SK-N-SH treated with all-trans-retinoic acid at 6 μM for 48 hours (cell line): ENCODE measurements at places on chromosomes 1 and 21.

DNA sequence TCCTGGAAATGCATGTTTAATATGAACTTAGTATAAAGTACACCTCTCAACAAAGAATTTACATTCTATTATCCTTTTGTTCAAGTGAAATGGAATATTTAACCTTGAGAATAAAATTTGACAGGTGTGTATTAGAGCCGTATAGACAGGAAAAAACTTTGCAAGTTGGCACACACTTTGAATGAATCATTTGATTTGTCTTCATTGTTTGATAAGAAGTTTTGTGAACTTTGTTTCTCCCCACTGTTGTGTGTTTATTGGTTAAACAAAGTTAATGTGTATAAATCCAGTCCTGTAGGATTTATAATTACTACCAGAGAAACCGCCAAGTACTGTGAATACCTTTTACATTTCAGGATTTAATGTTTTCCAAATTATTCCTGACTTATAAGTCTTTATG is 2.0 kb downstream of the SYDE2 start:
- no peak for ATAC-seq

DNA sequence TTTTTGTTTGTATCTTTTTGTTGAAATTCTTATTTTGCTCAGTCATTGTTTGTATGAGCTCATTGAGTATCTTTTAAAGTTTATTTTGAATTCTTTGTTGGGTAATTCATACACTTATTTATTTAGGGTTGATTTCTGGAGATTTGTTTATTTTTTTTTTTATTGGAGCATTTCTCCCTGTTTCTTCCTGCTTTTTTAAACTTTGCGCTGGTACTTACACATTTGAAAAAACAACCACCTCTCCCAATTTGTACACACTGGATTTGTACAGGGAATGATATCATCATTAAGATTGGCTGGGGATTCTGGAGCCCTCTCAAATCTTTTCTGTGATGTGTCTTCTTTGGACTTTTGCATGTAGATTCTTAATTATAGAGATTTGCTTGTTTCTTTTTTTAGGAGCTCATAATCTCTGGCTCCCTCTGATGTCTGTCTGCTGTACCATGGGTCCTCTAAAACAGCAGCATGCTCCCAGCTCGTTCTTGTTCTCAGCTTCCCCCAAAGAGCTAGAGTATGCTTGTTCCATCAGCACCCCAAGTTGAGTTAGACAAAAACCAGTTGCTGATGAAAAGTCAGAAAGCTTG is 310.7 kb downstream of the DUSP10 start:
- ATAC-seq = peak; percentile 78

DNA sequence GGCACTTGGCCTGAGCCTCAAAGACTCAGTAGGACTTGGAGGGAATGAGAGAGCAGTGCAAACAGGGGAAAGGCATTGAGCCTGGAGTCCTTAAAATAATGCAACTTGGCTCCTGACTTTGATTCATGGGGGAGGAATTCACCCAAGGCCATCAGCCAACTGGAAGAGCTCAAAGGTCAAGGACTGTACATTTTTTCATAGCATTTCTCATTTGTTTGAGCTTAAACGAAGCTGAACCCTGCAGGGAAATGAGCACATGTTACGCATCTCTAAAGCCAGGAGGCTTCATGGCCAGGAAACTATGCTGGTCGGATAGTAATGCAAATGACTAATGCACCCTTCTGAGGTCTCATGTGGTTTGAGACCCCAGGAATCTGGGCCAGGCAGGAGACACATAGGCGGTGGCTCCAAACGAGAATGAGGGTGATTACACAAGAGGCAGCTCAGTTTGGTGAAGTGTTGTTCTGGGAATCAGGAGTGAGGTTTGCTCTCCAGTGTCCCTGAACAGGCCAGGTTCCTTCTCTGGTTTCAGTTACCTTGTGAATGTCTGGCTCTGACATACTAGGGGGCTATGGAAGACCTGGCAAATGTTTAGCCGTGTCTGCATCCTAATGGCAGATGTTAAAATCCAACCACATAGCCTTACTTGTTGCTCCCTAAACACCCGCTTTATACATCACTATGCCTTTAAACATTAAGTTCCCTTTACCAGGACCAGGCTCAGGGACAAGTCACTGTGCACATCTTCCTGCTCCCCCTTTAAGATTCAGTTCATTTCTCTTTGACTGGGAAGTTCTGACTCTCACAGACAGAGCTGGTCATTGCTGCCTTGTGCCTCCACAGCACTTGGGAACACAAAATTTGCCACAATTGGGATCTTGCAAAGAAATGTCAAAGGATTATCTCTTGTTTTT is 503.9 kb upstream of the USP24 start:
- peak; percentile 92 for ATAC-seq

- no peak for ATAC-seq
Observed at GRCh38 chr1:14769486-14770274, 171.2 kb downstream of the KAZN start.

- ATAC-seq = no peak
Observed at GRCh38 chr1:189929501-189930099, 548.1 kb downstream of the BRINP3 start.

DNA sequence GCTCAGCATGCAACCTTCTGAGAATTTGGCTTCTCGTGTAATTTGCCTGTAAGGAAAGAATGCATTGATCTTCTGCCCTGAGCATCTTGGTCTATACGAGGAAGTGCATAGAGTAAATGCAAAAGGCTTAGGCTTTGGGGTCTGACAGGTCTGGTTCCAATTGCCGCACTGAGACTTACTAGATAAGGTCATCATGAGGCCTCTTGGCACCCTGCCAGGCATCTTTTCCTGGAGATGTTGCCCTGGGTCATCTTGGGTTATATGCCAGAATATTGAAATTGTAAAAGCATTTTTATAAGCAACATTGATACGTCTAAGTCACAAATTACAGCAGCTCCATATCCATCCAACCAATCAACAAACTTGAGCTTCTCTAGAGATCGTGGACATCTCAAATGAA is 108.8 kb upstream of the WARS2 start:
- no peak for ATAC-seq

DNA sequence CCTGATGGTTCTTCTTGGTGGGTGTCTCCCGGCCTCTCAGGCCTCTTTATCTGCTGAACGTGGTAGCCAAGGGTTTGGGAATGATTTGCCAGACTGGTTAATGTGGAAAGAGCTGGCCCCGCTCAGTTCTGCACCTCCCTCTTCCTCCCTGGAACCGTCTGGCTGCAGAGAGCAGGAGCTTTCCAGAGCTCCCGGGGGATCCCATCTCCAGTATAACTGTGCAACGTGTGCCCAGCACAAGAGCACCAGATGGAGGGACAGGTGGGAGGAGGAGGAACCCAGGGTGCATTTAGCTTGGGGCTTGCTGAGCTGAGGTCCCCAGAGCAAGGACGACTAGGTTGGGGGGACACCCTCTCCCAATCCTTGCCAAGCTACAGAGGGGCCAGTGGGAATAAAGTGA is 5.0 kb downstream of the TFF1 start:
- no peak for ATAC-seq

- peak; percentile 23; the same call in 1 of the 3 replicates for ATAC-seq
Observed at GRCh38 chr1:225691377-225691776, 38.5 kb upstream of the ENAH start.

DNA sequence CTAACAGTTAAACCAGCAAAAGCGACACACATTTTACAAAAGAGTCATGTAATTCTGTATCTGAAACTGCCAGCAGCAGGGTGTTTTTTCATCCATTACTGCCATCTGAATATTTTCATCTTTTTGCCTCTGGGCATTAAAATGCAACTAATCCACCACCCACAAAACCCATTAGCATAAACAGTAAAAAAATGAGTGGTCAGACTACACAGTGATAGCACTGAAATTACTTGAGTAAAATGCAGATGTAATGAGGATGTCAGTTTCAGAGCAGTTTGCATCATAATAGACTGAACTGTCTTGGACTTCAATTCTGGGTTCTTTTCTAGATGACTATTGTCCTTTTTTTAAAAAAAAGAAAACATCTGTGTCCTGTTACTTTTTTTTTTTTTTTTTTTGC is 132.3 kb downstream of the GABPA start:
- ATAC-seq = no peak

- ATAC-seq = no peak
Observed at GRCh38 chr1:207627496-207627895, 17.4 kb upstream of the CR1L start.

GRCh38 chr1:2414297-2414958 is 2.1 kb upstream of the PEX10 start:
- ATAC-seq = peak; percentile 63

GRCh38 chr21:36916718-36917117 is 49.8 kb downstream of the HLCS start:
- ATAC-seq = no peak

DNA sequence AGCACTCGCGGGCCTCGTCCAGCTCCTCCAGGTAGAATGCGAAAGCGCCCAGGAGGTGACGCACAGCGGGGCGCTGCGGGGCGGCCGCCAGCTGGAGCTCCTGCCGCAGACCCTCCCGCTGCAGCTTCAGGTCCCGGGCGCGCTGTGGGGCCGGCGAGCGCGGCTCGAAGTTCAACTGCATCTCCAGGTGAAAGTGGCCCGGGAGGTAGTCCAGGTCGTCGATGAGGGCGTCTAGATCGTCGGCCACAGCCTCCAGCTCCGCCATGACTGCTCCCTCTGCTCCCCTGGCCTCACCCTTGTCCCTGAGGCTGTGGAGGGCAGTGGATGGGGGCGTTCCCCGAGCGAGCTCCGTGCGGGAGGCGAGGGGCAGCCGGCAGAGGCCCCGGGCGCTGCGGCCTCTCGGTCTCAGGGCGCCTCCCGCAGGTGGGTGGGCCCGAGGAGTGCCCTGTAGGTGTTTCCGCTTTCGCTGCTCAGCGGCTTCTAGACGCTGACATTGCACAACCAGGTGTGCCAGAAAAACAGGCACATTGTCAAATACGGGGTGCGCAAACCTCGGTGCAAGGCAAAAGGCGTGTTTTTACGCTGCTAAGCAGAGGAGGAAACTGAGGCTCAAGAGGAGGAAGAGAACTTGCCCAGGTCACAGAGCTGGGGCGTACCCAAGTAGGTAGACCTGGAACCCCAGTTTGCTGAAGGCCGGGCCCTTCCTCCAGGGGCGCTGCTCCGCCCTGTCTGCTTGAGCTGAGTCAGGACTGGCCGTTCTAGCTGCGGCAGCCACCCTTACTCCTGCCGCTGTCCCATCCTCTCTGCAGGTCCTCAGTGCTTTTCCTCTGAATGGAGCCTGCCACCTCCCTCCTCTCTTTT is at the start of gene TTC22:
Gene TTC22, minus strand, starts transcription at position 425 of the 861 bp plus-strand sequence. Its CDS starts 160 bp downstream, at position 265.
- no peak for ATAC-seq

- peak; percentile 92 for ATAC-seq
Observed at GRCh38 chr1:112849425-112850033, 106.5 kb downstream of the SLC16A1 start.

- no peak for ATAC-seq
Observed at GRCh38 chr1:186578325-186579016, 101.8 kb downstream of the PTGS2 start.

GRCh38 chr1:201758499-201759050 is 70.4 kb upstream of the IPO9 start:
- no peak for ATAC-seq

DNA sequence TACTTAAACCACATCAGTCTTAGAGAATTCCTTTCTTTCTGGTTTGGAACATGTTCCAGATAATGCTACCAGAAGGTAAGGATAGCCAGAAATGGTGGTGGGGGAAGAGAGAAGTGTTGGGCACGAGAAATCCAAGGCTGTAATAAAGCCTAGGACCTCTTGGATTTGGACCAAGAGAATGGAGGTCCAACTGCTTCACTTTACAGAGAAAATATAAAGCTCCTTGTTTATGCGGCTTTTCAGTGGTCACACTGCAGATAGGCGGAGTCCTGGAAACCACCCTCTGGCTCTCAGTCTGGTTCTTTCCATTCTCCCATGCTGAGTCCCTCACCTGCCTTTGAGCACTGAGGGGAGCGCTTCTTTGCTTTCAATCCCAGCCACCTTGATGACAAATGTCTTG is 87.8 kb downstream of the ADCY10 start:
- ATAC-seq = no peak

GRCh38 chr1:68111519-68112436 is 61.4 kb upstream of the DIRAS3 start:
- ATAC-seq = peak; percentile 91

- peak; percentile 54 for ATAC-seq
Observed at GRCh38 chr1:203178083-203178482, 2.5 kb upstream of the MYBPH start.

- no peak for ATAC-seq
Observed at GRCh38 chr1:41642922-41643821, 158.7 kb upstream of the EDN2 start.
